ENCODE measurements at places on chromosomes 4 and X.

GRCh38 chr4:62627671-62628070, 1427.5 kb downstream of the ADGRL3 start:
- DNase-seq, result no peak

- DNase-seq, result no peak
Measured at GRCh38 chr4:5963611-5964010, 54.6 kb downstream of the C4orf50 start.

GRCh38 chrX:11765449-11765848, 7.4 kb downstream of the MSL3 start:
- no peak for DNase-seq

GRCh38 chr4:6294705-6295421, 25.2 kb downstream of the WFS1 start:
- DNase-seq, result no peak

- no peak for DNase-seq
Measured at GRCh38 chr4:8322794-8323704, 53.5 kb downstream of the HTRA3 start.

- no peak for DNase-seq
Measured at GRCh38 chrX:18888281-18888680, 95.6 kb downstream of the PHKA2 start.

DNA sequence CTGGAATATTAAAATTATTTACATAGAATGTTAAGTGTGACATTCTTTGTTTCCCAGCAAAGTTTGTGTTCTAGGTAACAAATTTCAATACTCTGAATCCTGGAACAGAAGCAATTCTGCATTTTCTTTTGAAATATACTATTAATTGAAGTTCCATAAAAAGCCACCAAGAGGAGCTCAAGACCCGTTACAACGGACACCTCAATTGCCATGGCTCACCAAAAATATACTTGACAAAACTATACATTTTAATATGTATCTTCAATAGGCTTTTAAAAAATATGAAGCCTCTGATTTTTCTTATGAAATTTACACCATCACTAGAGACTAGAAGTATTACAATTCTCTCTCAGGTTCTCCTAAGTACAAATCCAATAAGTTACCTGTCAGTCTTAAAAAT, 111.4 kb downstream of the NYX start:
- DNase-seq, result no peak

DNA sequence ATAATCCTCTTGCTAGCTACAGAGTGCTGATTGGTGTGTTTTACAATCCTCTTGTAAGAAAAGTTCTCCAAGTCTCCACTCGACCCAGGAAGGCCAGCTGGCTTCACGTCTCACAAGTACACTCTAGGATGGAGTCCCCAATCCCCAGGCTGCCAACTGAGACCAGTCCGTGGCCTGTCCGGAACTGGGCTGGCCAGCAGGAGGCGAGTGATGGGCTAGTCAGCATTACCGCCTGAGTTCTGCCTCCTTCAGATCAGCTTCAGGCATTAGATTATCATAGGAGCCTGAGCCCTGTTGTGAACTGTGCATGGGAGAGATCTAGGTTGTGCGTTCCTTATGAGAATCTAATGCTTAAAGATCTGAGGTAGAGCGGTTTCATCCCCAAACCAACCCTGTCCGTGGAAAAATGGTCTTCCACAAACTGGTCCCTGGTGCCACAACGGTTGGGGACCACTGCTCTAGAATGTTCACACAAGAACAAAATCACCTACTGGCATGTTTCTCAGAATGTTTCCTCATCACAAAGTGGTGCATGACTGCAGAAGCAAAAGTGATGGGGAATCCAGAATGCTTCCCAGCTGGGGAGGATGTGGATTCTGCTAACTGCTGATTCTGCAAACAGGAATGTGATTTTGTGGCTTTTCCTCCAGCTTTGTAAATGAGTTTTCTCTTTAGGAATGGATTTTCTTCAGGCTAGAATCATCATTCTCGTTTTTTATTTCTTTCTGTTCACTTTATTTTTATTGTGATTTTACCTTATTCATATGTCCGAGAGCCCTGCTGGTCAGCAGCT, 40.9 kb downstream of the SEPTIN11 start:
- DNase-seq, result no peak

GRCh38 chr4:188295899-188296298, 156.7 kb downstream of the TRIML1 start:
- DNase-seq, result no peak

GRCh38 chr4:123485601-123486000, 89.0 kb downstream of the SPRY1 start:
- DNase-seq, result no peak

- DNase-seq, result no peak
Measured at GRCh38 chr4:56705334-56705733, 24.2 kb upstream of the HOPX start.

DNA sequence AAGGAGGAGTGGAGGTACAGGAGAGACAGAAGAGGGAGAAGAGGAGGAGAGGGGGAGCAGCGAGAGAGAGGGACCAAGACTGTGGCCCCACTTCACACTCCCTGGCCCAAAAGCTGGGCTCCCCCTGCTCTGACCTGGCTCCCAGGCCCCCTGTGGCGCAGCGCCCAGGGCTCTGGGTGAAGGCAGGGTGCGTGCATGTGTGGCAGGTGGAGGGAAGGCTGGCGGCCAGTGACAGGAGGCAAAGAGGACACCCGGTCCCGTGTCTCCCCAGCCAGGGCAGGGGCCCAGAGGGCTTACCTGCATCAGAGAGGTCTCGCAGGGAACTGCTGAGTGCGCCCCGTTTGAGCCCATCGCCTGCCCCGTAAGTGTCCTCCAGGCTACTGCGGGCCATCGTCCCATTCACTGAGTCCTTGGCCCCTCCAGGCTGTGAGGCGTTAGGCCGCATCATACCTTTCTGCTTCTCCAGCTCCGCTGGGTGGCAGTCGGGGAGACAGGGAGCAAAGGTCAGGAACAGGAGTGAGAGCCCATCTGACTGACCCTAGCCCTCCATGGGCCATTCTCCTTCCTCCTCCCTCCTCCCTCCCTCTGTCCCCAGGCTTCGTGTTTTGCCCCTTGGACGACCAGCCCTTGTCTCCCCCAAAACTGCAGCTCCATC, 11.1 kb upstream of the KDM5C start:
- DNase-seq, result no peak

DNA sequence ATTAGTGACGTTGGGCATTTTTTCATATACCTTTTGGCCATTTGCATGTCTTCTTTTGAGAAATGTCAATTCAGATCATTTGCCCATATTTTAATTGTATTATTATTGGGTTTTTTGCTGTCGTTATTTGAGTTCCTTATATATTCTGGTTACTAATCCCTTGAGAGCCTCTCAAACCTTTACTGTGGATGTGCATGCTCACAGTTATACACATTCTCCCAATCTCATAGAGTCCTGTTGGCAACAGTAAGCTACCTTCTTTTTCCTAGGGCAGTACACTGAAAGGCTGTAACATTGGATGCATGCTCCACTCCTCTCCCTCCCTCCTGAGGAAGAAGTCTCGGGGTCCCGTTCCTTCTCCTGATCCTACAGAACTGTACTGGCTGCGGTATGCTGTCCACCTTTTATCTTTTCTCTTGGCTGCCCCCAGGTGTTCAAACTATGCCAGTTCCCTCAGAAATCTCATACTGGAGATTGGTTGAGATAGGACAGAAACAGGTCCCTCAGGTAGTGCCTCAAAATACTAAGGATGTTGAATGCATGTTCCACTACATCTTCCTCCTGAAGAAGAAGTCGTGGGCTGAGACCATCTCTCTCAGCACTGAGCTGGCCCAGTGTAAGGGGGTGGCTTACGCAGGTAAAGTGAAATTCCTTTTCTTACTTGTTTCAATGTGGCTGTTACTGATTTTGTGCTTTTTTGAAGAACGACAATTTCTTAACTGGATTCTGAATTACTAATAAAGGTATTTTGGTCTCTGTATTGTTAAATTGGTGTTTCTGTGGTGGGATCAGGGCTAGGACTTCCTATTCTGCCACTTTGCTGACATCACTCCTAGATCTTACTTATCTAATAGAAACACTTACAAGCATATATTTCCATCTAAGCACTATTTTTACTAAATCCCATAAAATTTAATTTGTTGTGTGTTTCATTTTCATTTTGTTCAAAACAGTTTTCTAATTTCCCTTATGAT, 145.4 kb upstream of the HUWE1 start:
- DNase-seq, result peak; percentile 0

DNA sequence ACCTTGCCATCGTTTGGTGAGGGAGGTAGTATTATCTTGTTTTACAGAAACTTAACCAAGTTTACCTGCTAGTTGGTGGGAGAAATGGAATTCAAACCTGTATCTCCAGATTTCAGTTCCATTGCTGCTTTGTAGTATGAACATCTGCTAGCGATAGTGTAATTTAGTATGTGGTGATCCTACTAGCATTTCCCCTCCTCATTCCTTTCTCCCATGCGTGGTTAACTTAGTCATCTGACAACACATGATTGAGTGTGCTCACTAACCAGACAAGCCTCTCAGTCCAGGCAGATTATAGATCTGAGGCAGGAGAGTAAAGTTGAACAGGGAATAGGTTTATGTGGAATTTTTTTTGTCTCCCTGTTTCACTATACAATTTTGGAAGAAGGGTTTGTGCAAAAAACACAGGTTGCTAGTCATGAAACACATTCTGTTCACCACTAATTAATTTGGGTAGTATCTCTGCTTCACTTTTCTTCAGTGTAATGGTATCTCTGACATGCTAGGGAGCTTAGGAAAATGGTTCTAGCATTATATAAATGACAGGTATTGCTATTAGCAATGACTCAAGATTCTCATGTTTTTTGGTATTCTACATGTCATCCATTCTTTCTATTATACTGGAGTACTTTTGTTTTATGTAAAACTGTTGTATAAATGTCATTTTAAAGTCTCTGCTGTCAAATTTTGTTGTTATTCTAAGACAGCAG, 21.7 kb downstream of the RBPJ start:
- no peak for DNase-seq

GRCh38 chrX:11558972-11559371, 106.7 kb downstream of the ARHGAP6 start:
- no peak for DNase-seq

DNA sequence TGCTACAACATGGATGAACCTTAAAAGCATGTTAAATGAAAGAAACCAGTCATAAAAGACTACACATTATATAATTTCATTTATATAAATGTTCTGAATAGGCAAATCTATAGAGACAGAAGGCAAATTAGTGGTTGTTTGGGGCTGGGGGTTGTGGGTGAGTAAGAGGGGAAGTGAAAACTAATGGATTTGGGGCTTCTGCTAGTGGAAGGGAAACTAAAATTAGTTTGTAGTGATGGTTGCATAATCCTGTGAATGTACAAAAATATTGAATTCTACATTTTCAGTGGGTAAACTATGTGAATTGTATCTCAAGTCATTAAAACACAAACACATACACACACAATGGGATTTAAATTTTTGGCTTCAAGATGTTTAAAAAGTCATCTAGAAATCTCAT, 25.4 kb upstream of the LIMCH1 start:
- no peak for DNase-seq

DNA sequence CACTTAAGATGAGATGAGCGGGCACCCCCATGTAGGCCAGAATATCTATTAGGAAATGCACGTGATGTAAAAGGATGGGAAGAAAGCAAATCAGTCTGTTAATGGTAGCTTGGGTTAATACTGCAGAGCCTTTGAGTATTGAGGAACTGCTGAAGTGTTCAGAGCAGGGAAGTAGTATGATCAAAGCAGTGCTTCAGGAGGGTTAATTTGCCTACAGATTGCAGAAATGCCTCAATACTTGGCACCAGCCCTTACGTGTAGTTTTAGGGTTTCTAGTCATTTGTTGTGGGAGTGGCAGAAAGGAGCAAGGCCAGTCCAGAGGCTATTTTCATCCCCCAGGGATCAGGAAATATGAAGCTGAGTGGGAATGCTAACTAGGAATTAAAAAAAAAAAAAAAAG, 19.7 kb downstream of the ZFX start:
- DNase-seq, result no peak

DNA sequence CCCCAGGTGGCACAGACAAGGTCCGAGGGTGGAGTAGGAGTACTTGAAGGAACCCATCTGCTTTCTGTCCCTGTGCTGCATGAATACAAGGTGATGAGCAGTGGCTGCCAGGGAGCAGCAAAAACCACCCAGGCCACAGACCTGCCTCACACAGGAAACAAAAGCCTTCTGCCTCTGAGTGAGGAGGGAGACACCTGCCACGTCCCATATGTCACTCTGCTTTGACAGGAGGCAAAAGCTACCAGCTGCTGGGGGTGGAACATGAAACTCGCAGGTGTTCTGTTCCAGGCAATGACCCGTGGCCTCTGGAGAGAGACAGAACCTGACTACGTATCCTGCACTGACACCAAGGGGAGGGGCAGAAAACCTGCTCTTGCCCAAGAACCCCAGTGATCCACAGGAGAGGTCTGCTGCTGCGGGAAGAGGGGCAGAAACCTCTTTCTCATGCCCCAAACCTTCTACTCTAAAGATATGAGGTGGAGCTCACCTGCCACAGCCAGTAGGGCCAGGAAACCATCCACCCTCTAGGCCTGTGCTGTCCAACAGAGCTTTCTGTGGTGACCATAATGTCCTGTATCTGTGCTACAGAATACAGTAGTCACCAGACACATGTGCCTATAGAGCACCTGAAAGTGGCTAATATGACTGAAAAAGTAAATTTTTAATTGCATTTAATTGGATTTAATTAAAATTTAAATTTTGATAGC, 172.9 kb downstream of the PRDM5 start:
- peak; percentile 51 for DNase-seq

- no peak for DNase-seq
Measured at GRCh38 chr4:124685851-124686250, 26.7 kb downstream of the ANKRD50 start.

- DNase-seq, result no peak
Measured at GRCh38 chrX:153638436-153639176, 8.4 kb upstream of the DUSP9 start.
